Suppressor macrophage treated with lipopolysaccharide for 1 hour (primary cell): ENCODE measurements at places on chromosomes 7 and 10.

GRCh38 chr7:45349090-45349489, 191.5 kb downstream of the RAMP3 start:
- no peak for DNase-seq

DNA sequence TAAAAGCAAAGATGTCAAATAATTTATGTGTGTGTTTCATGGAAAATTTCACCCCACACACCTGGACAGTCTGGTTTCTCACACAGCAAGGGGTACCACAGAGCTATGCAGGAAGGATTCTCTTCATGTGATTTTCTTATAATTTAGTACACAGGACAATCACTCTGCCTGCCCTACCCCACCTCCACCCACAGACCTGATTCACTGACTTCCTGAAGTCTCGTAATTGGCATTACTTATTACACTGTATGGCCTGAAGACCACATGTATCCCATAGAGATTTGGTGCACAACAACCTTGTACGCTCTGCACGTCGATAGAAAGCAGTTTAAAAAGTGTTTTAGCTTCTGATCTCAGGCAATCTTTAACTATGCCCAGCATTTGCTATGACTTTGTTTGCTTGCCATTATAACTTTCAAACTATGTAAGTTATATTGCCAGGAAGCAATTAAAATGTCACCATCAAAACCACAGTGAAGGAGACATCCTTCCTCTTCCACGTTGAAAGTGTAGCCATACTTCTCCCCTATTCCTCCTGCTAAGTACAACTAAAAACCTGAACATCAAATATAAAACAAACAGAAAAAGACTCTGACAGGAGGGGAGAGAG, 279.4 kb upstream of the IMMP2L start:
- DNase-seq, result peak; percentile 16

DNA sequence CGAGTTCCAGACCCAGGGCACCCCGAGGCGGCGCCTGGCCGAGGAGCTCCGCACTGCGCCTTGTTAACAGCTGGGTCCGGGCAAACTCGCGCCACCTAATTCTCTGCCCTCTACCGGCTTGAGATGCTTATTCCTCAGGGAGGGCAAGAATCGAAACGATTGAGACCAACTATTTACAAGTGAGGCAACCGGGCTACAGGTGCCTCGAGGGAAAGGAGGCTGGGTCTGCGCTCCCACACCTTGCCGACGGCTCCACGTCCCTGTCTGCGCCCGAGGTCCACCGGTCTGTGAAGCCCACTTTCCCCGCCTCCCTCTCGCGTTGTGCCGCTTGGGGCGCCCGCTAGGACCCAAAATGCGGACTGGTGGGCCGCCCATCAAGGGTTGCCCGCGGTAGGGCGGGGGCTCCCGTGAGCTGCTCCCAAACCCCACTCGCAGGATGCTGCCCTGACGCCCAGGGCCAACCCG, 527 bp downstream of the AKR1B1 start:
- DNase-seq, result peak; percentile 41

DNA sequence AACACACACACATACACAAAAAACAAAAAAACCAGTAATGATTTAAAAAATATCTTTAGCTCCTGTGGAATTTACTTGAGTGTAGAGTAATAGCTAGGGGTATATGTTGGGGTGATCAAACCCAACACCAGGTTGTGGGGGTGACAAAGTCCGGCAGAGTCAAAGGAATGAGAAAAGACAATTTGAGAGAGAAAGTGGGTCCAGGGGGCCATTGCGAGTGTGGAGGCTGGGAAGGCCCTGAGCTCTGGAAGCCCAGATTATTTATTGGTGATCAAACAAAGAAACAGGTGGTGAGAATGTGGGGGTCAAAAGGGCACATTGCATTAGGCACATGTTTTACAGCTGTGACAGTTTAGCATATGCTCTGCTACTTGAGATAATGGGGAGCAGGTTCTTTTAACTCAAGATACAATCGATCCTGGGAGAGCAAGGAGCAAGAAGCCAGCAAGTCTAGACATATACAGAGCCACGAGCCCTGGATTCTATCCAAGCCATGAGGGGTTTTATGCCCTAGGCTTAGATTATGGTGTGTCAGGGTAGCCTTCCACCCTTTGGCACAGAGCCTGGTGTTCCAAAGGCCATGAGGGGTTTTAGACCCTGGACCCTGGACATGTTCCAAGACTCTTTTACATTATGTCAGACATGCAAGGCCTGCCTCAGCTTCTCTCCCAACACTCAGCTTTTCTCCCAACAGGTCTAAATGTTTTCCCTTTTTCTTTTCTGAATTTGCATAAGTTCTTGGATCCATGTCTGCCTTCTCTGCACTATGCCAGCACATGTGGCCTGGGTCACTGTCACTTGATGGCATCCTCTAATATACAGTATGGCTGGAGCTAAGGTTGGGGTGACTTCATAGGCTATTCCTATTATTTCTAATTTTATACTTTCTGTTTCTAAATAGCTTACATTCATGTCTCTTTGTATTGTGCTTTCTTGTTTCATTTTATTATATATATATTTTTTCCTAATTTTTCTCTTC, 48.6 kb upstream of the MKI67 start:
- DNase-seq, result no peak

- no peak for DNase-seq
Observed at GRCh38 chr7:91457208-91457607, 193.0 kb downstream of the FZD1 start.

DNA sequence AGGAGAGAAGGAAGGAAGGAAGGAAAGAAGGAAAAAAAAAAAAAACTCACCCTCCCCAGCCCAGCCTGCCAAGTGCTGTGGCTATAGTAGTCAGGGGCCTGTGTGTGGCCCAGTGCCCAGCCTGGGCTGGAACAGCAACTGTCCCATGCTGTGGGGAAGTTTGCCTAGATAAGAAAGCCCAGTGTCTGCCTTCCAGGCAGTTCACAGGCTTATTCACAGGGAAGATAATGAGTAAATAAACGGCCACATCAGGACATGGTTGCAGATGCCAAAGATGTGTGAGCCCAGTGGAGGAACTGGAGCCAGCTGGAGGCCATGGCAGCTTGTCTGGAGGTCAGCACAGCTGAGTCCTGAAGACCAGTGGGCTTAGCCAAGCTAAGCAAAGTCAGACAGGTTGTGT, 132.4 kb upstream of the FOXK1 start:
- no peak for DNase-seq

DNA sequence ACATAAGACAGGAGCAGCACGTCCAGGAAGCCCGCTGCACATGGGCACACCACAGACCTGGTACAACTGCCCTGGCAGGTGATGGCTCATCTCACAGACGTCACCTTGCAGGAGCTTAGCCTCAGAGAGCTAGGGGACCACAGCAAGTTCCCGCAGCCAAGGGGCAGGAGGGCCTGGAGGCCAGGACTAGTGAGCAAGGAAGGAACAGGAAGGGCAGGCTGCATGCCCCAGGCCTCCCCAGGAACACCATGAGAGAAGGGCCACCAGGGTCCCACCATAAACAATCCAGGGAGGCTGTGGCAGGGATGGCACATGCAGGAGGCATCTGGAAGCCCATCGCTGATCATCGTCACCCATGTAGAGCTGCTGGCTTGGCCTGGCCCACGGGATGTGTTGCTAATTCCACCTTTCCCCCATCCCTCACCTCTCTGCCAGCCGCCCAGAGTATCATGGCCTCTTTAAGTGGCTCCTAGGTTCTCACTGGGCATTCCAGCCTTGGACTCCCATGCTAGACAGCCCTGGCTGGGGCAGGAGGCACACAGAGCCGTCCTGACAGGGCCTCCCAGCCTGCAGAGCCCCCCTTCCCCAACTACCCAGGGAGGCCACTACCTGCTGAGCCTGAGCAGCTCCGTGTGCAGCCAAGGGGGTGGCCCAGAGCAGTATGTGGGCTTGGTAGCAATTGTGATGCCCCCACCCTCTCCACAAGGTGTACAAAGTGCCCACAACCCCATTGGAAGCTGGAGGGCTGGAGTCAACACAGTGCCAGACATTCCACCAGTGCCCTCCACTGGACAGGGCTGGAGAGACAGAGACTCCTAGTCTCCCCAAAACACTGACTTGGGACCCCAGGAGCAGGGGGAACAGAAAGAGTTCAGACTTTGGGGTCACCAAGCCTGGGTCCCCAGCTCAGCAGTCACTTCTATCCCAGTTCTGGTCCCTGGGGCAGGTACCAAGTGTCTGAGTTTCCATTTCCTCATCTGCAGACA, 35.5 kb downstream of the GRID1 start:
- DNase-seq, result no peak

- no peak for DNase-seq
Observed at GRCh38 chr7:133679977-133680376, 427.1 kb downstream of the EXOC4 start.

- no peak for DNase-seq
Observed at GRCh38 chr10:49627038-49627437, 13.2 kb downstream of the CHAT start.

DNA sequence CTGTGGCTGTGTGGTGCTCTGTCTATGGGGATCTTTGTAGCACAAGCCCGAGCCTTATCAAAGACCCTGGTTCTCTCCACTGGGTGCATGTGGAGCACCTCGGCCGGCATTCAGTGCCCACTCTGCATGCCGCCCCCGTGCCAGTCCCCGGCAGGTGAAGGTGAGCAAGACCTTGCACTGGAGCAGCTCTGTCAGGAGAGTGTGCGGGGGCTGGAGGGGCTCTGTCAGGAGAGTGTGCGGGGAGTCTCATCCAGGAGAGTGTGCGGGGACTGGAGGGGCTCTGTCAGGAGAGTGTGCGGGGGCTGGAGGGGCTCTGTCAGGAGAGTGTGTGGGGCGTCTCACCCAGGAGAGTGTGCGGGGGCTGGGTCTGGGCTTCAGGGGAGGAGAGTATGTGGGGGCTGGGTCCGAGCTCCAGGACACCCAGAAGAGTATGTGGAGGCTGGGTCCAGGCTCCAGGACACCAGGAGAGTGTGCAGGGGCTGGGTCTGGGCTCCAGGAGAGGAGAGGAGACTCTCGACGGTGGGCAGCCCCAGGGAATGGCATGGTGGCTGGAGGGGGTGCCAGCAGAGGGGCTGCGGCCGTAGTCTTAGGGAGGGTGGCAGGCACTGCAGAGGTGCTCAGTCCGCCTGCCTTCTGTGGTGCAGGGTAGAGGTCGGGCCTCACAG, 40.8 kb downstream of the INPP5A start:
- DNase-seq, result no peak
